ENCODE measurements at places on chromosomes 1 and 21. TPM values are rescaled to one million over a fixed set of nuclear protein-coding genes. Genes with fewer than 3 reads are reported as not detected.

DMBX1 gene
- 0.76 TPM for total RNA-seq

OLFML3 gene
- total RNA-seq = 3.7 TPM

NR1I3 gene
- not detected for total RNA-seq

GREM2 gene
- 0.34 TPM for total RNA-seq

ZYG11A gene
- 2.7 TPM for total RNA-seq

ATP6V1G3 gene
- not detected for total RNA-seq

SPRR2F gene
- total RNA-seq = not detected

VWA1 gene
- total RNA-seq = 14.9 TPM

VSIG8 gene
- not detected for total RNA-seq

SERBP1 gene
- 251 TPM for total RNA-seq

ABCB10 gene
- 19.6 TPM for total RNA-seq

BNIPL gene
- 0.09 TPM for total RNA-seq

S100A16 gene
- total RNA-seq = 412 TPM

PLA2G5 gene
- total RNA-seq = not detected

PRR9 gene
- total RNA-seq = not detected

SLC16A4 gene
- 26.5 TPM for total RNA-seq

AQP10 gene
- total RNA-seq = not detected

AUNIP gene
- total RNA-seq = 6.2 TPM

RAD54L gene
- total RNA-seq = 12.1 TPM

LYPD8 gene
- total RNA-seq = not detected

RGSL1 gene
- not detected for total RNA-seq

OR2AK2 gene
- total RNA-seq = not detected

LCE1F gene
- not detected for total RNA-seq

C1QTNF12 gene
- 1.4 TPM for total RNA-seq

LAX1 gene
- total RNA-seq = not detected

FAM229A gene
- total RNA-seq = 2.9 TPM

FAM110D gene
- 0.01 TPM for total RNA-seq

GBP5 gene
- not detected for total RNA-seq

SOD1 gene
- 359 TPM for total RNA-seq

ENAH gene
- total RNA-seq = 77.8 TPM

MARK1 gene
- 0.15 TPM for total RNA-seq

FOXD3 gene
- 1.0 TPM for total RNA-seq

RAB7B gene
- 2.0 TPM for total RNA-seq

ATP1A4 gene
- not detected for total RNA-seq

COL8A2 gene
- 0.09 TPM for total RNA-seq

CPTP gene
- 19.1 TPM for total RNA-seq

CHRM3 gene
- total RNA-seq = 0.28 TPM

NBPF12 gene
- 6.0 TPM for total RNA-seq

LCE3E gene
- total RNA-seq = not detected

PCP4 gene
- not detected for total RNA-seq

CDC20 gene
- 187 TPM for total RNA-seq

LRRC8B gene
- total RNA-seq = 5.1 TPM

PIK3R3 gene
- total RNA-seq = 1.1 TPM

PADI2 gene
- total RNA-seq = 1.3 TPM

SYNC gene
- 10.3 TPM for total RNA-seq

TACSTD2 gene
- not detected for total RNA-seq

DYNLT4 gene
- 0.29 TPM for total RNA-seq

SAMD13 gene
- 0.61 TPM for total RNA-seq

DNAJC28 gene
- 0.10 TPM for total RNA-seq

FBLIM1 gene
- 20.9 TPM for total RNA-seq

RNU1-4 gene
- total RNA-seq = not detected

RGS1 gene
- total RNA-seq = not detected

MAN1C1 gene
- total RNA-seq = 0.25 TPM

OR2L2 gene
- not detected for total RNA-seq

SPOCD1 gene
- 6.9 TPM for total RNA-seq

MIXL1 gene
- 0.24 TPM for total RNA-seq

PLPPR4 gene
- not detected for total RNA-seq

ERMAP gene
- total RNA-seq = 3.4 TPM

Data from A549 treated with CpdA at 1 μM for 4 hours (cell line).